NCI-H2171 (cell line): ENCODE measurements at places on chromosomes 1 and 21.

GRCh38 chr1:61190618-61191432 is 108.5 kb downstream of the NFIA start:
- DNase-seq = no peak

GRCh38 chr1:202243006-202243405 is 49.4 kb downstream of the LGR6 start:
- no peak for DNase-seq

GRCh38 chr1:168285971-168286927 is 5.6 kb downstream of the TBX19 start:
- DNase-seq = no peak

DNA sequence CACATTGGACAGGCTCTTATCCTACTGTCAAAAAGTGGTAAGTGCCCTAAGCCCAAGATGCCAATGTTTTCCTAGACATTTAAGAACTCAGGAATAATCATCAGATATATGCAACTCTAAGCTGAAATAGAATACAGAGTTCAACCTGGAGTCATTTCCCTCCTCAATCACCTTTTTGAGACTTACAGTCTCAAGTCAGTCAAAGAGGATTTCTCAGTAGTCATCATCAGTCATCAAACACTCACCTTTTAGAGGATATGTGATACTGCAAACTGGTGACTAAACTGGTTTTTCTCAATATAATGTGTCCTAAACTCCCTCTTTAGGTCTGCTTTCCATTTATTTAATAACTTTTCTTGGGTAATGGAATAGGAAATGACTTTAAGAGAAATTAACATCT is 145.3 kb upstream of the ADAMTS5 start:
- DNase-seq = no peak

DNA sequence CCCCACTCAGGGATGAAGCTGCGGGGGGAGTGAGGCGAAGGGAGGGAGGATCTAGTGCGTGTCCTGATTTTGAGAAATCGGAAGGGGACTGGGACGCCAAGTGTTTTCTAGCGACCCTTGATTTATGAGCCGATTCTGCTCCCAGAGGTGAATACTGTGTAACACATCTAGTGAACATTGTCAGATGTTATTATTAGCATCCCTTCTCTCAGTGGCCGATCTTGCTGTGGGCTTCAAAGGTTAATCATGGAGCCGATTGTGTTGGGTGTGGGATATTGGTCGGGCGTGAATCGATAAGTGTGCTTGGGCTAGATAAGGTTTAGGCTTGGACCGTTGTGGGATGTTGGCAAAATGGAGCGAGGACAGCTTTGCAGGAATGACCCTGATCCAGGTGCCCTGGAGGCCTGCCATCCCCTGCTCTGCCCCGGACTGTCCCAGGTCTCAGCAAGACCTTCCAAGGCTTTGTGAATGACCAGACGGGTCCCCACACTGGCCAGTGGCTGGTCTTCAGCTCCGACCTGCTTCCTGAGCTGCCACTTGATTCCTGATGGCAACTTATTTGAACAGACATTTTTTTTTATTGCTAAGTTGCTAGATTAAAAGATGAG is 2.2 kb downstream of the AJAP1 start:
- no peak for DNase-seq

DNA sequence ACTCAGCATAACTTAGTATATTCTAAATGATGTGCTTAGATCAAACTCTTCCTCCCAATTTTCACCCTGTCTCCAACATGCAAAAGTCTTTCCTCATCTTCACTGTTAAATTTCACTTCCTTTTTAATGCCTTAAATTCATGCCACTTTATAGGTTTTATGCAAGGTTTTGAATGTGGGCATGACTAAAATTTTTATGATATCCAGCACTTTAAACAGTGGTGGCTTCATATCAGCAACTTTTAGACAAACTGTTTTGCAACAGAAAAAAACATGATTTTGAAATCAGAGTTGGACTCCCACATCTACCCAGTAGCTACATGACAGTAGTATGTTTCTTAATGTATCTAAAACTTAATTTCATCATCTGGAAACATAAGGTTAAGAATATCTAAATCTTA is 84.7 kb upstream of the ZP4 start:
- no peak for DNase-seq

GRCh38 chr21:16418226-16418625 is 688.4 kb downstream of the USP25 start:
- DNase-seq = no peak

DNA sequence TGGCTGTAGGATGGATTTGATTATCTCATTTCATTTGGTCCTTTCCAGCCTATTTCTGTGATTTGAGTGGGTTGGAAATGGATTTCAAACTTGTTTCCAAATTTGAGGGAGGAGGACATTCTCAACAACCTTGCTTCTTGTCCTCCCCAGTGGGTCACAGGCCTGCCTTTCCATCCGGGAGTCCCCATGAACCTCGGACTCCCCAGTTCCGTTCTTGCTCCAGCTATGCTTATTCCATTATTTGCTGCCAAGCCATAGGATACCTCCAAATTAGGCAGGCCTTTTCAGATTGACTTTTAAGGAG is 97.8 kb downstream of the DUSP10 start:
- no peak for DNase-seq

GRCh38 chr1:161985301-161985822 is 38.3 kb downstream of the OLFML2B start:
- no peak for DNase-seq

DNA sequence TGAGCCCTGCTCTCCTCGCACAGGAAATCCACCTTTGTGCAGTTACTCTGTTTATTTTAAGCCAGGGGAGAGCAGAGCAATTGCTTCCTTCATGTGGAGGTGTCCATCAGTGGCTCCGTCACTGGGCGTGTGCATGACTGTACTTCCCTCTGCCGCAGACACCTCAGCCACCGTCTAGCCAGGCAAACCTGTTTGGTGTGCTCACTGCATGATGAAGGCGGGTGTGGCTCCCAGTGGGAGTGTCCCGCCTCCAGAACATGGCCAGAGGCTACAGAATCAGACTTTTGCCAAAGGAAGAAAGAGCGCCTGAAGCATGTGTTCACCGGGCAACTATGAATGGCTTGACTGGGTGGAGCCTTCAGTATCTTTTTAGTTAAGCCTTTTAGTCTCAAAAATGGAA is 26.1 kb upstream of the LAMC2 start:
- no peak for DNase-seq
